ENCODE measurements at places on chromosomes 11 and 22.

DNA sequence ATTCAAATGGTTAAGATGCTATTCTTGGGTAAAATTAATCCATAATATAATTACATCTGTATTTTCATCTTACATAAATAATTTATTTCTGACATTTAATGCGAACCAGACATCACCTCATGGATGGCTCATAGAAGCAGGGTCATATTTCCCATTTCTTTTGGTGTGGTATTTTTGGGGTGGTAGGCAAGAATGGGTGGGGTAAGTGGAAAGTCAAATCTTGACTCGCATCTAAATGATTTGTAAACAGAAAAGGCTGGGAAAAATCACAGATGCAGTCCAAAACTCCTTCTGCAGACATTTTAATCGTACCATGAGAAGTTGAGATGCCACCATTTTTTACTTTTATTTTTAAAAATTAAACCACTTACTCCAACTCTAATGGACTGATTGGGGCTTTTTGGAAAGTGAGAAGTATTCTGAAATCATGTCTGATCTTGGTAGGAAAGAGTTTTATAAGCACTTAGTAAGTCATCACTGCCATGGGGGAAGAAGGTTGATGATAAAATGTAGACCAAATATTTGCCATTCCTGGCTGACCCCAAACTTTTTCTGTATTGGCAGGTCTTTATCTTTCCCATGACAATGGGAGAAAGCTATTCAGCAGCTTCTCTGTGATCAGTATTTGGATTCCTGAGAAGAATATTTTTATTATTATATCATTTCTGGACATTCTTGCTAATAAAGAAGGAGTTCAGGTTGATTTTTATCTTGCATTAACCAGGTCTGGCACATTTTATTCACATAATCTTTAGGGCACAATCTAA lies 47.2 kb upstream of the BLID start:
- DNase-seq: no peak

DNA sequence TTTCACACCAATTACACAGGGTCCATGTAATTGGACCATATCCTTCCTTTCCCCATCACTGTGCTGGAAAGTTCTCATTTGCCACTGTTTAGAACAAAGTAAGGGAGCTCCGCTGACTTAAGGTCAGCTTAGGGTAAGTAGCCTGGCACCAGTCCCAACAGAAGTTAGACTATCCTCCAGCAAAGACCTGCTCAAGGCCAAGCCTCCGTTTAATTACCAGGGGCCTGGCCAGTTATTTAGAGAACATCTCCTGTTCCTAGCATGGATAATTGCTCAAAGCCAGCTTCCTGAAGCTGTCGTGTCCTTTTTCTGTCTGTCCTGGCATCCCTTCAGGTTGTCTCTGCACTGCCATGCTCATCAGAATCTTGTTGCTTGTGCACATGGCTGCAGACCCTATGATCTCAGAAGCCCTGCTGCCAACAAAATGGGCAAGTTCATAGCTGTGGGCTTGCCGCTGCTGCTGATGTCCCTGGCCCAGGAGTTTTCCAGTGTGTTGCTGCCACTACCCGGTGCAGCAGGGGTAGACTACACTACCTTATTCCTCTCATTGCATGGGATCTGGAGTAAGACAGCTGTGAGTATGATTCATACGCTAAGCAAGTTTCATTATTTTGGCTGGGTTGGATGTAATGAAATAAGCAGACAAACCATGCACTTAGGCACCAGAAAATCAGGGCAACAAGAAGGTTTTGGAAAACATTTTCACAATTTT lies 8.1 kb downstream of the OR8A1 start:
- no peak for DNase-seq

DNA sequence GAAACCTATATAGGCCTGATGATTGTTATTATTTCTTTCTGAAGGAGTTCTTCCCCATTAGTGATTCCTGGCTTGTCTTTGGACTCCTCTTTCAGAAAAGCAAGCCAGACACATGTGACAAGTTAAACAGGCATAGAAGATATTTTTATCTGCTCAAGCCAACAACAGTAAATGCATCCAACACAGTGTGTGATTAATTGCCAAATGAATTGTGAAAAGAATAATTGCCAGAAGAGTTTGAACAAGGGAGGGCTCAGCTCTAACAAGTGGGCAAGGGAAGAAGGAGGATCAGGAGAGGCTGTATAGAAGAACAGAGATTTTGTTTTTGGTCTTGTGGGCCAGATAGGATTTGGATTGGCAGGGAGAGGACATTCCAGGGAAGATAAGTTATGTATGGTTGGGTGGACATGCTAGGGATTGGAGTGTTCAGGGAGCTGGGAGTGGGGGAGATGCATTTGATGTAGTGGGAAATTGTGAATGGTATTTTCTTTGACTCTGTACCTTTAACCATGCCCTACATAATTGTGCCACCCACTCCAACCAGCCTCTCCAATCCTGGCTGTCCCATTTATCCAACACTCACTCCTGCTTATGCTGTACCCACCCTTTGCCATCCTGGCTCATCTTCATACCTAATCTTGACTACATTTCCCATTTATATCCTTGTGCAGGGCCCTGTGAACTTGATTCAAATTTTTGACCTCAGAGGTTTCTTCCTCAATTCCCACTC lies 172.8 kb downstream of the RRAS2 start:
- no peak for DNase-seq

- DNase-seq: no peak
Measured at GRCh38 chr11:70315716-70316115, 45.2 kb downstream of the PPFIA1 start.

DNA sequence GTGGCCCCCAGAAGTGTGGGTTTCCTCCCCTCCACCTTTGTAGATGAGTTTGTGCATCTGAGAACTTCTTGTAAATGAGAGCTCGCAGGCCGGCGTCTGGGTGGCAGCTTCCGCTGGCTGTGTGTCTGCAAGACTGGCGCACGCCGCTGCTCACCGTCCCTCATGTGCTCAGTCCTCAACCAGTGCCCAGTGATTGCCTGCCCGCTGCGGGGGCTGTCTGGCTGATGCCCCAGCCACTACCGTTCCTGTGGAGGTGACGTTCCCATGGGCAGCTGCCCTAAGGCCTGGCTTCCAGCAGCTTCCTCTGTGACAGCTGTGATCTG lies 8.8 kb downstream of the TBX1 start:
- no peak for DNase-seq
